ENCODE measurements at places on chromosomes 2 and 18.
A peak's percentile ranks its signal among the peaks of the same experiment; 100 is the strongest.

DNA sequence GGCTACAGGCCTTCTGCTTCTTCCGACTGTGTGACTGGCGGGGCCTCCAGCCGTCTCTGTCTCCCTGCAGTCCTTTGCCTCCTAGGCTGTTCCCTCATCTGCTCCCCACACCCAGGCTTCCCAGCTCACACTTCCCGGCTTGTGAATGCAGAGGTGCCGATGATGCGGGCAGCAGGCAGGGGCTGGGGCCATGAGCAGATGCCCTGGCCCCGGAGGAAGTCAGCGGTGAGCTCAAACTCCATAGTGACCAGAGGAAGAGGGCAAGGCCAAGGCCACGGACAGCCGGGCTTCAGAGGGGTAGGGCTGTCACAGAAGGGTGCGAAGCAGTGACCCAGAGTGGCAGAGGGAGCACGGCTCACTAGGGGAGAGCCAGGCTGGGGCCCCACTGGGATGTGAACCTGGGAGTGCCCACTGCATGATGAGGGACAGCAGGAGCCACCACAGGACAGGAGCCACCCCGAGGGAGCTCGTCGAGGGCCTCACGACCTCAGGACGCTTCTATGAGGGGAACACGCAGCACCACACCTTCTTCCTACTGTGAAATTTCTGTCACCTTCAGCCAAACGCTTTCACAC is 515.9 kb downstream of the EIPR1 start:
- DNase-seq = no peak

DNA sequence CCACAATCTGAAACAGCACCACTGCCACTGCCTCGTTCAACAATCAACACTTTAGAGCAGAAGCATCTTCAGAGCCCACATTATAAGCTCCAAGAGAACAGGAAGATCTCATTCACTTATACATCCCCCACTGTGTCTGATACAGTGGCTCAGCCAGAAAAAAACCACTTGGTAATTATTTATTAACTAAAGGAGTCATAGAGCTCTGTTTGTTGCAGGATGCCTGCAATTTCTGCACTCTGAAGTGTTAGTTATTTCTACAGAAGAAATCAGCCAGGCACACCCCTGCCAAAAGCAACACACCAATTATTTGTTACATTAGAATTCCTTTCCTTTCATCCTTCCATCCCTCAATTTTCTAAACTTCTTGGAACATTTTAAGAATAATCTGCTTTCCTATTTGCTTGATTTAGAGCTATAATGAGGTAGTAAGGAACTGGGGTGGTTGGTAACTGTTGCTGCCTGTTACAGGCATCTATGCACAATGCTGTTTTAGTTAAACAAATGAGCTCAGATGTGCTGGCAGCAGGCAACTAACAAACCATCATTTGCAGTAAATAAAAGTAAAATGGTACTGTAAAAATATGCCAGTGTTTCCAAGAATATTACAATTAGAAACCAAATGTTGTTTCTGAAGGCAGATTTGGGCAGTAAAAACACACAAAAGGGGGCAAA is 59.9 kb downstream of the DYM start:
- DNase-seq = no peak

DNA sequence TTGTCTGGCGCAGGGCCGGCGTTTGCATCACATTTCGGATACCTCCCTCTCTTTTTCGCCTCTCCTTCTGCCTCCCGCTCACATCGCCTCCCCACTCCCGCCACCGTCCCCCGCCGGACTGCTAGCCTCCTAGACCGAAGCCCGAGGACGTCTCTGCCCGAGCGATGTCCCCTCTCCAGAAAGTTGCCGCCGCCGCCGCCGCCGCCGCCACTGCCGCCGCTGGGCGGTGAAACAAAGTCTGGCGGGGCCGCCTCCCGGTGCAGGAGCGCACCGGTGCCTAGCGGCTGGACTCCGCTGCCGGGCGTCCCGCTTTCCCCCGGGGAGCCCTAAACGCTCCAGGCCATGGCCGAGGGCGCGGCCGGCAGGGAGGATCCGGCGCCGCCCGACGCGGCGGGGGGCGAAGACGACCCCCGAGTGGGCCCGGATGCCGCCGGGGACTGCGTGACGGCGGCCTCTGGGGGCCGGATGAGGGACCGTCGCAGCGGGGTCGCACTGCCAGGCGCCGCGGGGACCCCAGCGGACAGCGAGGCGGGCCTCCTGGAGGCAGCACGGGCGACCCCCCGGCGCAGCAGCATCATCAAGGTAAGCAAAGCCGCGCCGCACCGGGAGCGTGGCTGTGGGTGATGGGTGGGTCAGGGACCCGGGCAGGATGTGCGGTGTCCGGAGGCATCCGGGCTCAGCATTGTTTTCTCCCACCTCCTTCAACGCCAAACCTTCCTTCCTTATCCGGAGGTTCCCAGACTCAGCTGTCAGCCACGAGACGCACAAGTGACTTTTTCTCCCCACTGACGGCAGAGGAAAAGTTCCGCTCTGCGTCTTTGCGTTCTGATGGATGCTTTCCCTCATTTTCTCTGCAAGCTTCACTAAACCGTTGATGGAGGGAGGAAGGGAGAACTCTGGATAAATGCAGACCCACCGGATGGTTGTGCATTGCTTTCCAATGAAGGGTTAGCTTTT is 643 bp downstream of the PLCL1 start:
- peak; percentile 21 for DNase-seq

DNA sequence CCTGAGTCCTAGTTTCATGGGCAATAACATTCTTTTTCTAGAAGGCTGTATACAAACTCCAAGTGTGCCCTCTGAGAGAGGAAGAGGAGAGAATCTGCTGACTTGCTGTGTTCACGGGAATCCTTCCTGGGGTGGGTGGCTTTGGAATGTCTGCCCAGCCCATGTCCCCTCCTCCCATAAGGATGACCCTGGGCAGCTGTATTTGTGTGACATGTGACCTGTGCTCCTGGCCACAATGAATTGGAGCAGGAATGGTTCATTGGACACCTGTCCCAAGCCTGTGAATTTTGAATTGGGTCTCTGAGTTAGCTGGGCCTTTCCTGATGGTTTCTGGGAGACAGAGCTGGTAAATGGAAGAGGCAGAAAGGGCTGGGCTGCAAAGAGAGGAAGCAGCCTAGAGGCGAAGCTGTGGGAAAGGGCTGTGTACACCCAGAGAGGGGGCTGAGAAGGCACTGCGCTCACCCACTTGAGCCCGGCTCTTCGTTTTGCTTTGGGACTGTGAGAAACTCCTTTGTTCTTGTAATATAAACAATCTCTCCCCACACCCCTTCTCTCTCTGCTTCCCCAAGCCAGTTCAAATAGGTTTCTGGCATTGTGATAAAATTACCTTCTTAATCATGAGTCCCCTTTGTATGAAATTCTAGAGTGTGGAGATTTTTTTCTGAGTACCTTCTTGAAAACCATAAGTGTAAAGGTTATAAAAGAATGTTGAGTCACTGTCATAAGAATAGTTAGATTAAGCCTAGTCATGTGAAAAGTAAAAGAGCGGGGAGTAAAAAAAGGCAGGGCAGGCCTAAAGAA is 49.8 kb downstream of the SLC4A5 start:
- no peak for DNase-seq

DNA sequence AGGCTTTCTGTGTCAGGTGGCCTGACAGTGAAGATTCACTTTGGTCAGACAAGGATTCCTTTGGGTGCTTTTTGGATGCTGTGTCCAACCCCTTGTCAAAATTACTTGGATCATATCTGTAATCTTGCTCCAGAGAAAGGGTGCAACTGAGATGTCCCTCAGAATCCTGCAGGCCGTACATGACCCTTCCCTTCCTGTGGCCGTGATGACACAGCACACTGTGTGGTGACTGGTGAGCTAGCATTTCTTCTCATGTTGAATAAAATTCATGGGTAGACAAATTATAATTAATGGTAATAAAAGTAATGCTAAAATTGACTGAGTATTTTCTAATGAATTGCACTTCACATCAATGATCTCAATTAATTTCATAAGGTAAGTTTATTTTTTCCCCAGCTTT is 356.2 kb downstream of the LPIN1 start:
- DNase-seq = no peak

GRCh38 chr2:60172801-60173200 is 380.7 kb downstream of the BCL11A start:
- no peak for DNase-seq

GRCh38 chr2:233118648-233119000 is 58.5 kb downstream of the INPP5D start:
- DNase-seq = no peak

DNA sequence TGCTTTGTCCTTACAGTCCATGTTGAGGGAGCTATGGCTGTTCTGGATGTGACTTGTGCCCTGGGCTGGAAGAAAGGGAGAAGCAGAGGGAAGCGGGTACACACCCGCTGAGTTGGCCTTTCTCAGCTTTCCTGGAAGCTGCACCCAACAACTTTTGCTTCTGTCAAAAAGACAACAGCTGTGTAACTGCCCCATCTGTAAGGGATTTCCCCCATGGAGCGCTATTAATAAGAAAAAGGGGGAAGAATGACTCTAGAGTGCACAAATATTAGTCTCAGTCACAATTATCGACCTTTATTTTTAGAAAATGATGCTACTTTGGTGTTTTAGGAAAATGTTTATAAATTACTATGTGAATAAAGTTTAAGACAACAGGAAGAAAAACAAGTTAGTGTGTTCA is 368.3 kb downstream of the RAD51AP2 start:
- DNase-seq = no peak

- DNase-seq = no peak
Measured at GRCh38 chr18:6950641-6951040, 167.0 kb downstream of the LAMA1 start.

DNA sequence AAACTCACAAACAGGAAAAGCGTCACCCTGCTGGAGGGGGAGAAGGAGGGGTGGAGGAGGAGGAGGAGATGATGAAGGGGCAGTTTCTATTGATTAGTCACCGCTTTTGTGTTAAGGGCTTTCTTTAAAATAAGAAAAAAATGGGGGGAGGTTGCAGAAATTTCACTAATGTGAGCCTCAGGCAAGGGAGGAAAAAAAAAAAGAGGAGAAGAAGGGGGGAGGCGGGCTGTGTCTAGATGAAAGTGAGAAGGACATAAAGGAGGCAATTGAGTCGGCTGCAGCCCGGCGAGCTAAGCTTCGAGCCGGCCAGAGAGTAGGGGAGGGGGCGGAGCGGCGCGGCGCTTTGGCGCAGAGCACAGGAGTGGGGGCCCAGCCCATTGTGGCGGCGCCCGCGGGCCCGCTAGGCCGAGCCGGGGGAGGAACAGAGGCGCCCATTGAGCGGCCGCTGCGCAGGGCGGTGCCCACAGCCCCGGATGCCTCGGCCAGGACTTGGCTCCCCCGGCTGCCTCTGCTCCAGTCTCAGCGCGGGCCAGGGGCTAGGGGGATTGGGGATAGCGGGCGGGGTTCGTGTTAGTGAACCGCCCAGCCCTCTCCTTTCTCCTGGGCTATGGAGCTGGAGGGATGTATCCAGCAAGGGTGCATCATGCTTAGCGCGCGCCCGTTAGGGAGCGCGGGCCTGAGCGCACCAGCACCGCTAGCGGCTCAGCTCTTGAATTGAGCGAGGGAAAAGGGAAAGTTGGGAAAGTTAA is 7.9 kb downstream of the PAX3 start:
- DNase-seq = no peak

DNA sequence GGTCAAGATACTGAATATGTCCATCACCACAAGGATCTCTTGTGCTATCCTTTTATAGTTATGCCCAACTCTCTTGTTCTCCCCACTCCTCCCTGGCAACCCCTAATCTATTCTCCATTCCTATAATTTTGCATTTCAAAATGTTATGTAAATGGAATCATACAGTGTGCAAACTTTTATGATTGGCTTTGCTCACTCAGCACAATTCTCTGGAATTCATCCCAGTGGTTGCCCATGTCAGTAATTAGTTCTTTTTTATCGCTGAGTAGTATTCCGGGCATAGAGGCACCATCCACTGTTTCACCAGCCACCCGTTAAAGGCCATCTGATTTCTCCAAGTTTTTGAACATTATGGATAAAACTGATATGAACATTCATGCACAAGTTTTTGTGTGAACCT is 38.4 kb upstream of the RNF149 start:
- DNase-seq = no peak

- no peak for DNase-seq
Measured at GRCh38 chr2:167127135-167127534, 238.9 kb downstream of the XIRP2 start.

- no peak for DNase-seq
Measured at GRCh38 chr2:180411661-180412060, 404.6 kb upstream of the CWC22 start.

- no peak for DNase-seq
Measured at GRCh38 chr2:224958873-224959272, 83.4 kb downstream of the DOCK10 start.

- no peak for DNase-seq
Measured at GRCh38 chr2:111054791-111055691, 65.7 kb upstream of the BCL2L11 start.

DNA sequence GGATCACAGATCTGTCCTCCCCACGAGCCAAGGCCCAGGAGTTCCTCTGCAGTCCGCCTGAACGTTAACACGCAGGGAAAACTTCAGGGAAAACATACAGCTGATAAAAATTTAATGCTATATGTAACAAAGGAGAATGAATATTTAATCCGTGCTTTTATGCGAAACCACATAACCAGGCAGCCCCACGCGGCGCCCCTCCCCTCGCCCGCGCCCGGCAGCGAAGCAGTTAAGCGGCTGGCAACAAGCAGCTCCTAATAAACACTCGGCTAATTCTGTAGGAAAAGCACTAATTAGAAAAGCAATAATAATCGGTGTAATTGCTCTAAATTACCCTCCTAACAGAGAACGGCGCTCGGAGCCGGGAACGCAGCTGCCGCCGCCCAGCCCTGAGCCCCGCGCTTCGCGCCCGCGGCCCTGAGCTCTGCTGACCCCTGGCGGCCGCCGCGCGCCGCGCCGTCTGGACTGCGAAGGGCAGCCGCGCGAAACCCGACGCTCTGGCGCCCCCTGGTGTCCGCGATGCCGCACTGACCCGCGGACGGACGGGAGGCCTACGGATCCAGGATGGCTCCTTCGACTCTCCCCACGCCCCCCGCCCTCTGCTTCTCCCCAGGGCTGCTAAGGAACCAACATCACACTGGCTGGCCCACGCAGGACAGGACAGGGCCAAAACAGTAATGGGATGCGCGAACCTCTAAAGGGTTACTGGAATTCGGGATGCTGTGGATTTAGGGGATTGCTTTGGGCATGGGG is 181.4 kb downstream of the SMAD2 start:
- peak; percentile 83 for DNase-seq

DNA sequence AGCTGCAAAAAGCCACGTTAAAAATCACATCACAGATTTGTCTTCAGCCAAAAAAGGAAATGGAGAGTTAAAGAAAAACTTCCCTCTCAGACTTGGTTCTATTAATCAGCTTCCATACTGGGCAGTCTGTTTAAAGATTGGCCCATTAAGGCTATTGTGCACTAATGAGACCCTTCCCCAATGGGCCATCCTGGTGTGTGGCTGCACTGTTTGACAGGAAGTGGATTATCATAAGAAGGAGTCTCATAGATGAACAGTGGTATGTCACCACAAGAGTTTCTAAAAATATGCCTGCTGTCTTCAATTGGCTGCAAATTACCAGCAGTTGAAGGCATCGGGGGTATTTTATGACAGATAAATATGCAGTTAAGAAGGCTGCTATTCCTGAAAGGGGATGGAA is 247.6 kb upstream of the THSD7B start:
- no peak for DNase-seq

GRCh38 chr2:129803871-129804270 is 175.6 kb upstream of the RAB6C start:
- no peak for DNase-seq

Data from naive thymus-derived CD8-positive, alpha-beta T cell (primary cell).